CD14-positive monocyte (primary cell): ENCODE measurements at places on chromosomes 2 and 18.

GRCh38 chr2:100589527-100589926 lies 26.7 kb downstream of the PDCL3 start:
- peak; percentile 6 for DNase-seq

- DNase-seq = no peak
Measured at GRCh38 chr2:180846756-180847472, 133.5 kb upstream of the UBE2E3 start.

- DNase-seq = no peak
Measured at GRCh38 chr2:236627841-236628240, 58.2 kb downstream of the ACKR3 start.

GRCh38 chr2:101779190-101779589 lies 81.7 kb downstream of the MAP4K4 start:
- no peak for DNase-seq

DNA sequence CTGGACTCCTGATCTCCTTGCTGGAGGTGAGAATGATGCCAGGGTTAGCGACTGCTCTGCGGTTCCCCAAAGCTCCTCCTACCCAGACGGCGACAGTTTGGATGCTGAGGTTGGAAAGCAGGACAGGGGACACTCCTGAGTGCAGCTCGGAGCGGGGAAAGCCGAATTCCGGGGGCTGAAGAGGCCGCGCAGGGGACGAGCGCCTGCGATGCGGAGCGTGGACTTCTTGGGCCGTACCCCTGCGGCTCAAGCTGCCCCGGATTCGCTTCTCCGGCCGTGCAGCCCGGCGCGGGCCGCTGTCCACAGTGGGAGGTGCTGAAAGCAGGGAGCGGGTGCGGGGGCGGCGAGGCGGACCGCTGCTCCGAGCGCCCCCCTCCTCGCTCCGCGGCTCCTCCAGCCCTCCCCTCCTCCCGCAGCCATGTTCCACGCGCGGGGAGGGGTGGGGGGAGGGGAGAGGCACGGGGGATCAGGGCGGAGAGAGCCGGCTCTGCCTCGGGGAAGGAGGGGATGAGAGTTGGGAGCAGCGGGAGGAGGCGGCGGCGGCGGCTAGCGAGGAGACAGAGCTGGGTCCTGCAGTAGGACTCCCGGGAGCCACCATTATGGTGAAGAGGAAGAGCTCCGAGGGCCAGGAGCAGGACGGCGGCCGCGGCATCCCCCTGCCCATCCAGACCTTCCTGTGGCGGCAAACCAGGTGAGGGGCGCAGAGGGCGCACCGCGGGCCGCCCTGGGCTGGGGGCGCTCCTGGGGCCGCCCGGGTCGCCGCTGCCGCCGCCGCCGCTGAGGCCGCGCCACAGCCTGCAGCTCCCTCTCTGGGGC lies at the start of gene UNC80:
TSS of gene UNC80 (plus strand) at position 359 of the 816 bp plus-strand sequence. CDS start at position 600, 241 bp downstream.
- DNase-seq = no peak

- no peak for DNase-seq
Measured at GRCh38 chr2:11750917-11751316, 4.5 kb downstream of the LPIN1 start.

DNA sequence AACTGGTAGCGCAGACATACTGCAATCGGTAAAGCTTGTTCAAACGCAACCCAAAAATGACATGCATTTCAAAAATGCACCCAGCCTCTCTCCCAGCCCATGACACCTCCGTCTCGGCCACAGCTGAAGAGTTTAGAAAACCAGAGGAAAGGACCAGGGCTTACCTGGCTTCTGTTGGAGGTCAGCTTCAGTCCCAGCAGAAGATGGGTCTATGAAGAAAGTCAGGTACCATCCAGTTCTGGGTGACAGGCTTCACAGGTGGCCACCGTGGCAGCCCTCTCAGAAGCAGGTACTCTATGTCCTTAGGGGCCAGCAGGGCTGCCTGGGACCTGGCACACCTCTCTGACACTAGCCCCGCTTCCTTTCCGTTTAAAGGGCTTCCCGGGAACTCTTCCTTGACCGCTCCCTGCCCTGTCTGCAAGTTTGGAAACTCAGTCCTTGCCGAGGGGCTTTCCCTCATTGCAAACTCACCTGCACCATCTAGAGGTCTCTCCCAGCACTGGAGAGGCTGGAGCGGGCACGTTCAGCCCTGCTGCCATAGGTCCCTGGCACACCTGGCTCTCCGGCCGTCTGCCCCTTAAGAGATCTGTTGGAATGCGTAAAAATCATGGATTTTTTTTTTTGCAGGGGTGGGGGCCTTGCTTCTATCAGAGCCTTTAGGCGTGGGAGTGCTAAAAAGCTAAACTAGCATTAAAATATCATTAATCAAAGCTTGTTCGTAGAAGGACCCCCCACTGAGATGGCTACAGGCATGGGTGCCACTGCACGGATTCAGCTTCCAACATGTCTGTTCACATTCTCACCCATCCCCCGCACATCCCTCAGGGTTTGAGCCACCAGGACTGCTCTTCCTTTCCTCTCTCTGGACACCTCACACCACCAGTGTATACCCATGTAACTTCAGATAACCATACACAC lies at the start of gene EDAR:
TSS of gene EDAR (minus strand) at position 425 of the 918 bp plus-strand sequence. CDS start 58,206 bp downstream, outside the sequence.
- no peak for DNase-seq

- no peak for DNase-seq
Measured at GRCh38 chr2:173187941-173188788, 112.5 kb downstream of the MAP3K20 start.

DNA sequence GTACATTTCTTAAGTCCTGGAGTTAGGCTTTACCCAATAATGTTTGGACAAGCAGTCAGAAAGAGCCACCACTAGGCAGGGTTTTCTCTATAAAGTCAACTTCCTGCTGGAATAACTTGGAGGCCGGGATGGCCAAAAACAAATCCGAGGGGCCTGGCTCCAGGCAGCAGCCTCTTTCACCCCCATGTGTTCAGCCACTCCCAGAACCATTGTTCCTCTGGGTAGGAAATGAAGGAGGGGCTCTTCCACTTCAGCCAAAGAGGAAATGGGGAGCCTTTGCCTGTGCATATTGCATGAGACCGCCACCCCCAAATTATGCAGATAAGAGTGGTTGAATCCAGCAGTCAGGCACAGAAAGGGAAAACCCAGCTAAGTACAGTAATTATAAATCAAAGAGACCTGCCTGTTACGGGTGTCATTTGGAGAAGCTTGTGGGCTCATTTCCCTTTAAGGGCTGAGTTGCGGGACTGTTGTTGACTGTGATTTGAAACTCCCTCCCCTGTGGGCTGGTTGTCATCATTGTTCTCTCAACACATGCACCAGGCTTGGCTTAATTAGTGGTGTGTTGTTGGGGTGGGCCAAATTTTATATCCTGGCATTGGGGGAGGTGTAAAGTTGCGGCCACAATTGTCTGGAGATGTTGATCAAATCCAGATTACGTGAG lies 212.8 kb upstream of the SOX11 start:
- no peak for DNase-seq

- DNase-seq = no peak
Measured at GRCh38 chr2:7403092-7403775, 486.0 kb downstream of the RNF144A start.

DNA sequence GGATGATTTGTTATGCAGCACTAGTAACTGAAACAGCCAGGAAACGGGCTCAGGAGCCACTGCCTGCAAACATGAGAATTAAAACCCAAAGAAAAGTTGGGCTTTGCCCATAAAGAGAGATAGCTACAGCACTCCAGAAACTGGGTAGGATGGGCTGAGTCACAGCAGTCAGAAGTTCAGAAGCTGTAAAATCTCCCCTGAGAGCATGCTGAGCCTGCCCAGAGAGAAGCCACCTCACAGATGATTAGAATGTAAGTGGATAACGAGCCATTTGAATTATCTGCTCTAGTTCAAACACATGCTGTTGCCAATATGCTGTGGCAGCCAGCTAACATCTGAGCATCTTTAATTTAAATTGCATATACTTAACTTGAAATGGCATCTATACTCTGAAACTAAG lies 388.1 kb upstream of the ACVR2A start:
- no peak for DNase-seq

DNA sequence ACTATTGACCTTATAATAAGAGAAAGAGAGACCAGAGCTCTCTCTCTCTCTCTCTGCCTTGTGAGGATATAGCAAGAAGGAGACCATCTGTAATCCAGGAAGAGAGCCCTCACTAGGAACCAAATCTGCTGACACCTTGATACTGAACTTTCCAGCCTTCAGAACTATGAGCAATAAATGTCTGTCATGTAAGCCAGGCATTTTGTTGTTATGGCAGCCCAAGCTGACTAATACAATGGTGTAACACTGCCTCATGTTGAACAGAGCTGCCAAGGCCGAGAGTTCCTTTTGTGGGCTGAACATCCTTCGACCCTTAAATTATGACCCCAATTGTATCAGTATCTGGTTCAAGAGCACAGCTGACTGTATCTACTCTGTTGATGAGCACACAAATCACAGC lies 108.0 kb downstream of the LRRC30 start:
- DNase-seq = no peak

- no peak for DNase-seq
Measured at GRCh38 chr2:102749938-102750337, 11.9 kb upstream of the TMEM182 start.

- no peak for DNase-seq
Measured at GRCh38 chr2:69564604-69565003, 78.9 kb downstream of the AAK1 start.

- peak; percentile 30 for DNase-seq
Measured at GRCh38 chr2:219175928-219176817, 552 bp downstream of the CNPPD1 start.

GRCh38 chr2:240301256-240301795 lies 134.1 kb upstream of the GPC1 start:
- no peak for DNase-seq

DNA sequence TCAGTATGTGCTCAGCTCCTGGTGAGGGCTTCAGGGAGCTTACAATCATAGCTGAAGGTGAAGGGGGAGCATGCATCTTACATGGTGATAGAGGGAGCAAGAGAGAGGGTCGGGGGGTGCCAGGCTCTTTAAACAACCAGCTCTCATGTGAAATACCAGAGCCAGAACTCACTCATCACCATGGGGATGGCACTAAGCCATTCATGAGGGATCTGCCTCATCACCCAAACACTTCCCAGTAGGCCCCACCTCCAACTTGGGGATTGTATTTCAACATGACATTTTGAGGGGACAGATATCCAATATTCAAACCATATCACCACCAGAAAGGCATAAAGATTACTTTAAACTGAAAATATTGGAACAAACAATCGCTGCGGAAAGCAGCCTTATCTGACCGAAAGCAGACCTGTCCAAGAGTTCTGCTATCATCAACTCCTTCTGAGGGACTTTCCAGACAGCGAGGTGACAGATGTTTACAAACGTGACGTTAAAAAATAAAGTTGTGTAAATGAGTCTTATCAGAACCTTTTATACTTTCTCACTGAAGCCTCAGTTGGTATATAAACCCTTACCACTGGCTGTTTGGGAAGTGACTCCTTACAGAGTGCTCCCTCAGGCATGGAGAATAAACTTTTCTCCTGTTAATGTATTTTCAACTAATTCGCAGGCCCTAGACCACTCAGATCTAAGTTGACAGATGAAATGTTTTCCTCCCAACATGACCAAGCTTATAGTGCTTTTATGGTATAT lies 35.5 kb upstream of the PTH2R start:
- no peak for DNase-seq

- DNase-seq = no peak
Measured at GRCh38 chr2:204722207-204722606, 176.9 kb downstream of the PARD3B start.

DNA sequence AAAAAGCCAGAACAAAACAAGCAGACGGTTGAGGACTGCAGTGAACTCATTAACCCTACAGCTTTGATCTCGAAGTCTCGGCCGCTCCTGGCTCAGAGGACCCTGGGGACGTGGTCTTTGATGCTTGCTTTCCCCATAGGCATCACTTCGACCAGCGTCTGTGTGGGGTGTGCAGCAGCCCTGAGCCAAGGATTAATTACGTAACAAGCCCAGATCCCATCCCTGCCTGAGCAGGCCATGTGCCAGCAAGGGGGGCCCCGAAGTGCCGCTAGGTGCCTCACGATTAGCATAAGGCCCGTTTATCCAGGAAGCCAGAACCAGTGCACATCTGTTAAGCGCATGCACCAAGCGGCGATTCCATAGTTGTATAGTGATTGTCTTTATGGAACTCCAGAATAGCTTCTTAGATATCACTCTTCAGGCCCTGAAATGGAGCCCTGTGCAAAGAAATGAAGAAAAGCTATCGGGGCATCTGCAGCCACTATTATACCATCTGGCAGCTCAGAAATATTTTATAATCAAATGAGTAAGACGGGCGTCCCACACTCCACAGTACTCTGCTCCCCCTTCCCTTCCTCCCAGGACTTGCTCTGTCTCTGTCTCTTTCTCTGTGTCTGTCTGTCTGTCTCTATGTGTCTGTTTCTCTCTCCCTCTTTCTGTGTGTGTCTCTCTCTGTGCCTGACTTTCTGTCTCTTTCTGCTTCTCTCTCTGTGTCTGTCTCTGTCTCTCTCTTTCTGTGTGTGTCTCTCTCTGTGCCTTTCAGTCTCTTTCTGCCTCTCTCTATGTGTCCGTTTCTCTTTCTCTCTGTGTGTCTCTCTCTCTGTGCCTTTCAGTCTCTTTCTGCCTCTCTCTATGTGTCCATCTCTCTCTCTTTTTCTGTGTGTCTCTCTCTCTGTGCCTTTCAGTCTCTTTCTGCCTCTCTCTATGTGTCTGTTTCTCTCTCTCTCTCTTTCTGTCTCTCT lies 41.7 kb downstream of the HPCAL1 start:
- no peak for DNase-seq

GRCh38 chr2:101152272-101153076 lies 1.3 kb upstream of the TBC1D8 start:
- peak; percentile 54 for DNase-seq

DNA sequence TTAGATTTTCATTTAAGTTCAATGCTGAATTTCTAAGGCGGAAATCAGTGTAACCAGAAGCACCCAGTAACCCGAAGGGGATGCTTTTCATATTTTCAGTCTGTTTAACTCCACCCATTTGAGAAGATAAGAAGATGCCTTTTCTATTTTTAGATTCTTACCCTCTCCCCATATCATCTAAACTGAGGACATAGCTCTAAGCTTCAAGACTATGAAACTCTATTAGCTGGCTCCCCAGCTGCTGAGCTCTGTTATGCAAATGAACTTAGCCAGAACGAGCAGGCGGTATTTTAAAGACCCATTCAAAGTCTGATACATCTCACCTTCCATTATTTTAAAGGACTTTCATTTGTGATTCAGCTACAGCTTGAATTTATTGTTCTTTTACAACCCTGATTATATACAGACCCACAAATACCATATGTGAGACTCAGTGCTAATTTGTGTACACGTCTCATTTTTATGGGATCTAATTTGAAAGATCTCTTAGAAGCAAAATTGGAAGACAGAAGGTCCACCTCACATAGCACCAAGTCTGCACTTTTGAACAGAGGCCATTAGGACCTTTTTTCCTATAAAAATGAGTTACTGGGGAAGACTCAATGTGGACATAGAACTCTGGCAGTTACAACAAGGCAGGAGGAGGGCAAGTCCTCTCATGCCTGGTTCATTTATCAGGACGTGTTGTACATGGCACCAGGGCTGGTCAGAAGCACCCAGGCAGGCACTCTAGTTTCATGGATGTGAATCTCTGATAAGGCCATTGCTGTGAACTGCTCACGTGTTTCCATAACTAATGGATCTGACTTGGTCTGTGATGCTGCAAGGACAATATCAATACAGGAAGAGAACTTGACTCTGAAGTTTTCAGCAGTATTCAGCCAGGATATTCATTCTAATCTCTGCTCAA lies 16.3 kb downstream of the CDC42EP3 start:
- no peak for DNase-seq

- no peak for DNase-seq
Measured at GRCh38 chr2:165141601-165142354, 62.1 kb downstream of the SCN3A start.

- DNase-seq = no peak
Measured at GRCh38 chr18:36492604-36493329, 195.3 kb downstream of the FHOD3 start.
